ENCODE measurements at places on chromosomes 2 and 18.
A peak's percentile ranks its signal among the peaks of the same experiment; 100 is the strongest.

- no peak for DNase-seq
Observed at GRCh38 chr2:122389694-122390093, 634.2 kb downstream of the TSN start.

GRCh38 chr2:38174131-38174530, 98.2 kb upstream of the CYP1B1 start:
- DNase-seq: no peak

GRCh38 chr2:230797515-230798495, 66.9 kb upstream of the ITM2C start:
- no peak for DNase-seq

DNA sequence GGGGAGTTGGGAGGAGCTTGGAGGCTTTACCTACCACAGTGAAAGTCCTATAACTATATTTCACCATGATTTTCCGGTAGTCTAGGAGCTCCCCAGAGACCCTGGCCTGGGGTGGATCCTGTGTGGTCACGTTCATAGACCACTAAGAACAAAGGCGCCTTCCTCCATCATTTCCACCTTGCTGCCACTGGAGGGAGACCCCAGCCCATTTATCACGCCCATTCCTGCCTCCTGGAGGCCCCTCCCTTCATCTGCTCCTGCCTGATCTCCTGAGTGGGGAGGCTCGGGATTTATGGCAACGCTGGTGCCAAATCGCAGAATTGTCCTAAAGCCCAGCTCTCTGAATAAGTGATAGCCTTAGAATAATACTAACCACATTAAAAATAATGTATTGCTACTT, 507.6 kb upstream of the SPHKAP start:
- DNase-seq: peak; percentile 23

- DNase-seq: no peak
Observed at GRCh38 chr2:188977317-188977716, 3.1 kb downstream of the COL3A1 start.

GRCh38 chr2:216283038-216283900, 89.0 kb downstream of the MARCHF4 start:
- DNase-seq: no peak

DNA sequence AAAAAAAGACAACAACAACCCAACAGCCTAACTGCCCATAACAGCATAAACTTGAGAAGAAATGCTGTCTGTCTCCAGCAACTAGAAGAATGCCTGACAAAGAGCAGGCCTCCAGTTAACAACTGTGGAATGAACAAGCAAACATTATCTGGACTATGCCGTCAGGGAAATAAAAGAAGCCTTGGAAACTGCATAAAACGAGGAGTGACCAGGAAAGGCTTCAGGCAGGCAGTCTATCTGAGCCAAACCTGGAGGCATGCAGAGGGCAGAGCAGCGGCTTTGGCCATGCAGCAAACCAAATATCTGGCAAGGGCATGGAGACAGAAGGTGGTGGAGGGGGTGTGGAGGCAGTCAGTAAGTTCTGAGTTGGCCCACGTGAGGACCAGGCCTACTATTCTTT, 11.1 kb downstream of the HES6 start:
- no peak for DNase-seq

DNA sequence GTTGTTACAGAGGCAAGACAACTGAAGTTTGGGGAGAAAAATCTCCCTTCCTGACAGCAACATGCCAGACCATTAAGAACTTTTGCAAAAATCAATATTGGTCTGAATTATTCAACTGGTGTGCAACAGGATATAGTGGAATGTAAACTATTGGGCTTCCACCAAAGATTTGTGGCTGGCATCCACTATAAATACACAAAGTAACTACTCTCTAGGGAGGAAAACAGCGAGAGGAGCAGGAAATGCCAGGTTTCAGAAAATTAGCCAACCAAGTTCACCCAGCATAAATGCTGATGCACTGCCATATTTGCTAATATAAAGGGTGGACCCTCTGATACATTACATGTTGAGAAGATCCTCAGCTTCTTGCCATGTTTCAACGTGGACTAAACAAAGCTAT, 267.6 kb upstream of the LYPD1 start:
- no peak for DNase-seq

DNA sequence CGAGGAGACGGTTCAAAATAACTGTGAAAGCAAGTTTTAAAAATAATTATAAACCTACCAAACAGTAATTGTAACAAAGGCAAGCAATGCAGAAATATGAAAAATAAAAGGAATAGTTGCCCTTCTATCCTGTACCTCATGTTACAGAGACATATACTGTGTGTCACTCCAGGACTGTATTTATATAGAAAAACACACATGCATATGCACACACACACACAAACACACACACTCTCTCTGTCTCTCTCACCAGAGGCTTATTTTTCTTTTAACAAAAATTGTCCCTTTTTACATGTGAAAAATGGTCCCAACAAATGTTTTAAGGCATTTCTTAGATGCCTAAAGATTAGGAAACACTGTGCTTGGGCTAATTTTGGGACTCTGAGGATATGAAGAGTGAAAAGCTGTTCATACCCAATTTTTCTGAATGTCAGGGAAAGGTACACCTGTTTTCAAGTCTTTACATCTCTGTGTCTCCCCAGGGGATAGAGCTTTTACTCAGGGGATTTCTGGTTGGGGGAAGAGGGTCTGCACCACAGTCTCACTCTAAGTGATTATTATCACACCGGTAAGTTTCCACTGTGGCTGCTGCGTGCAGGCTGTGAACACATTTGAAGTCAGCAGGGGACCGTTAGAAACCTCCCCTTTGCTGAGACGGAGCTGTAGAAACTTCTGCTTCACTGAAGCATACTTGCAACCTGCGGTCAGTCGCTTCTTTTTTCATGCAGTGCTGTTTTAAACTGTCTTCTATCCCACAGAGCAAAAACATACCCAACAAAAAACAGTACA, 51.4 kb upstream of the SPAG16 start:
- no peak for DNase-seq

DNA sequence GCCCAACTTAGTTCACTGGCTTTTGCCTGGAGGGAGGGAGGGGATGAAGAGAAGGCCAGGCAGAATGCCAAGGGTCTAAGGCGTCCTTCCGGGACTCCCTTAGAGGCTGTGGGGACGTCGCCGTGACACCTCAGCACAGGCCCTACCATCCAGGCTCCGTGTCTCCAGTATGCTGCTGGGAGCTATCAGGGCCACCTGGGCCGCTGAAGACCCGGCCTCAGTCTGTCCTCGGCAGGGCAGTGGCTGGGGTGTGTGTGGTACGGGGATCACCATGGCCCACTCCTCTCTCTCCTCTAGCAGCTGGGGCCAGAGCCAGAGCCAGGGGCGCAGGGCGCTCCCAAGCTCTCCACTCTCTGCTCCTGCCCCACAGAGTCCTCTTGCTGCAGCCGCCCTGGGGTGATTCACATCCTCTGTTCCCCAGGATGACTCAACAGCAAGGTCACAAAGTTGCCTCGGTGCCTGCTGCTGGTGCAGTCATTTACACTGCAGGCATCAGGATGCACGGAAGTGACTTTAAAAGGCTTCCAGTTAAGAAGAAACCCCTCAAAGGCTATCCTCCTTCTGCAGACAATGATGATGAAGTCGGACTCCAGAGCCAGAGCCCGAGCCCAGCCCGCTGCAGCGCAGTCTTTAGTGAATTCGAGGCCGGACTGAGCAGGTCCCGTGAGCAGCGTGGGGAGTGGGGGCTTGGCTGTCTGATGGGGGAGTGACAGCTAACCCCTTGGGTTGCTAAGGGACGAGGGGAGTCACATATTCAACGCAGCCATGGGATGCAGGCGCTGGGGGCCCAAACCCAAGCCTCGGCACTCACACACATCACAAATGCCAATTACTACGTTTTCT, 31.9 kb downstream of the SNORC start:
- DNase-seq: no peak

- DNase-seq: no peak
Observed at GRCh38 chr18:55868909-55869308, 280.9 kb upstream of the TCF4 start.

DNA sequence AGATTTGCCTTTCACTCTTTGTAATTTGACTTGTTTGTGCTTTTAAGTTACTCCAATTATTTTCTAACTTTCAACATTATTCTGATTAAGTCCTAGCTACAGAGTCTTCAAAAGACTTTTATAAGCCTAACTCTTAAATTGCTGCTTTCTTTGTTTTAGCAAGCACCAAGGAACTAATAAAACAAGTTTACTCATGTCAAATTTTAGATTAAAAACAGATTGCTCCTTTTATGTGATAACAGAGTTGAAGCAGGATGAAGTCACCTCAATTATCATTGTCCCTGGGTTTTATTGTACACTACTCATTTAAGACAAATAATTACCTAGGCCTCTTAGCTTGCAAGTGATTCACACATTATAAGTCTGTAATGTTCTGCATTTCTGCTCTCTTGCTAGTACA, 678.4 kb downstream of the ERBB4 start:
- DNase-seq: no peak

- DNase-seq: no peak
Observed at GRCh38 chr2:17850151-17850550, 28.3 kb upstream of the KCNS3 start.

- no peak for DNase-seq
Observed at GRCh38 chr2:54810246-54810645, 86.8 kb downstream of the EML6 start.

GRCh38 chr18:73551211-73551610, 596.4 kb downstream of the FBXO15 start:
- DNase-seq: no peak

DNA sequence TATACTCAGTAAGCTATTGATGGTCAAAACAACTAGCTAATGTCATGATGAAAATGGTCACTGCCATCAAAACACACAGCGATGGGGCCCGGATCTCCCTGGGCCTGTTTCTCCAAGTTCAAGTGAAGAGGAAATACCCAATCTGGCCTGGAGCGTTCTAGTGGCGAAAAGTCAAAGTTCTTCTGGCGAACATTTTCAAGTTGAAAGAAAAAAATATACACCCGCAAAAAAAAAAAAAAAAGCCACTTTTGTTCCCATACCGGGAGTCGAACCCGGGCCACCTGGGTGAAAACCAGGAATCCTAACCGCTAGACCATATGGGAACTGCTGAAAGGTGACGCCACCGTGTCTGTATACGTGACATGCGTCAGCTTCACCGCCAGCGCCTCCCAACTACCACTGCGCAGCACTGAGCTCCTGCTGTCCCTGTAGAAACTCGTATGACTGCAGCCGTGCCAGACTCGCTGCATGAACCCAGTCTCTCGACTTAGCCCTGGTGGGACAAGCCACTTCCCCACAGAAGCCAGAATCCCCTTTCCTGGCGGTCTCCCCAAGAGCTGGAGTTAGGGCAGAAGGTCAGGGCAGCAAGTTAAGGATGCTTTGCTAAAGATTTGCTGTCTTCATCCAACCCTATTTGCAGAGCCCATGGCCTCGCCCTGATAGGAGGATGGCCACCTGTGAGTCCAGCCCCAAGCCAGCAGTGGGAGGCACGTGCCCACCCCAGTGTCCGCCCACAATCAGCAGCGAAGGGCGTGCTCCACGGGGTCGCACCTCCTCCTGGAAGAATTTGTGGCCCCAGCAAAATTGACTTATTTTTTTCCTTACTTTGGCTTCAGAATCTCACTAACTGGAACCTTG, 5.6 kb upstream of the IMP4 start:
- DNase-seq: peak; percentile 76

GRCh38 chr18:35880788-35881455, 91.6 kb upstream of the RMP24 start:
- DNase-seq: no peak

DNA sequence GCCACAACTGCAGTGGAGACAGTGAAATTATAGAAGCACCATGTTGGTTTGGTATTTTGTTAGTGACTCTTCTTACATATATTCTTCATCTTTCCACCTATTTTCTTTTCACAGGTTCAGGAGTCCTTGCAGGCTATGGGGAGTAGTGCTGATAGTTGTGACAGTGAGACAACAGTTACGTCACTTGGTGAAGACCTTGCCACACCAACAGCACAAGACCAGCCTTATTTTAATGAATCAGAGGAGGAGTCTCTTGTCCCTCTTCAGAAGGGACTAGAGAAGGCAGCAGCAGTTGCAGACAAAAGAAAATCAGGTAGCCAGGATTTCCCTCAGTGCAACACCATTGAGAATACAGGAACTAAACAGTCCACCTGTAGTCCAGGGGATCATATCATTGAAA, 23.6 kb downstream of the ITPRID2 start:
- DNase-seq: no peak

DNA sequence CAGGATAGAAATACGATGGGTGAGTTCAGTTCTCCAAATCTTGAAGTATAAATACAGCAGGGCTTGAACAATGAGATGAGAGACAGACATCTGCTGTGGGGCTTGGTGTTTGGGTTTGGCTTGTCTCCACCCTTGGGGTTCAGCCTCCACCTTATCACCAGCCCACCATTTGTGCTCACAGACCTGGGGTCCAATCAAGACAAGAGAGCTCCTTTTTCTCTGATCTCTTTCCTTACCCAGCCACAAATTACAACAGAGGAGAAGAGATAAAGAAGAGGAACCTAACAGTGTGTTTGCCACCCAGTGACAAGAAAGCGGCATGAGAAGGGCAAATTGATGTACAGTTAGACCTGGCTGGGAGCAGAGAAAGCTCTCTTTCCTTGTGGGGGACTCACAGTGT, 204.5 kb upstream of the CXCR4 start:
- DNase-seq: no peak

Measured in right renal cortex interstitium (tissue), 3 donors.